ENCODE measurements at places on chromosomes 1 and 21.

- DNase-seq, result no peak
These were observed 823 bp downstream of the ENAH start for GRCh38 chr1:225651872-225652728.

DNA sequence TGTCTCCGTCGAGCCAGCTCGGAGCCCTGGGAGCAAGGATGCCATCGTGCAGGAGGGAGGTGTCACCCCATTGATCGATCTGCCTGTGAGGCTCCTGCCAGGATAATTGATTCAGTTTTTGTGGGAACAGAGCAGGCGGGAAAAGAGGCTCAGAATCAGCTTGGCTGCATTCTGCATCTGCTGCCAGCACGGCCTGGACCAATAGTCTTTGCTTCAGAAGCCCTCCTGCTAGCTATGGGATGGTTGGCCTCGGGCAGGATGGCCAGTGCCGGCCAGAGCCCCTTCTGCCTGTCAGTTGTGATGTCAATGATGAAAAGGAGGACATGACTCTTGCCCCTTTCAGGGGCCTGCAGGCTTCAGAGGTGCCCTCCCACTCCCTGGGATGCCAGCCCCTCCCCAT is 39.6 kb downstream of the PTPRF start:
- DNase-seq, result no peak

DNA sequence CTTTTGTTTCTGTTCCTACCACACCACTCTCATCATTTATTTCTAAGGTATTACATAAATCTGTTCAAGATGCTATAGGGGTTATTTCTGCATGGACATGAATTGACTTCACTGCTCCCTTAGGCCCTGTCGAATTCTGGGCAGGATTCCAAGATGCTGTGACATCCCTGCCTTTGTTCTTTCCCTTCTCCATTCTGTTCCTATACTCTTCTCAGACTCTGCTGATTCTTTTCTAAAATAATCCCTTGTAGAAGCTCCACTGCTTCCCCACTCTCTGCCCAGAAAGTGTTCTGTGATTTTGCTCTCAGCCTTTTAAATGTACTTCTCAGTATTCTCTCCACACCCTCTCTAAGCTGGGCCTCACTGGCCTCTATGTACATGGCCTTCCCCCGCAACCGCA is 99.2 kb downstream of the PHTF1 start:
- no peak for DNase-seq

DNA sequence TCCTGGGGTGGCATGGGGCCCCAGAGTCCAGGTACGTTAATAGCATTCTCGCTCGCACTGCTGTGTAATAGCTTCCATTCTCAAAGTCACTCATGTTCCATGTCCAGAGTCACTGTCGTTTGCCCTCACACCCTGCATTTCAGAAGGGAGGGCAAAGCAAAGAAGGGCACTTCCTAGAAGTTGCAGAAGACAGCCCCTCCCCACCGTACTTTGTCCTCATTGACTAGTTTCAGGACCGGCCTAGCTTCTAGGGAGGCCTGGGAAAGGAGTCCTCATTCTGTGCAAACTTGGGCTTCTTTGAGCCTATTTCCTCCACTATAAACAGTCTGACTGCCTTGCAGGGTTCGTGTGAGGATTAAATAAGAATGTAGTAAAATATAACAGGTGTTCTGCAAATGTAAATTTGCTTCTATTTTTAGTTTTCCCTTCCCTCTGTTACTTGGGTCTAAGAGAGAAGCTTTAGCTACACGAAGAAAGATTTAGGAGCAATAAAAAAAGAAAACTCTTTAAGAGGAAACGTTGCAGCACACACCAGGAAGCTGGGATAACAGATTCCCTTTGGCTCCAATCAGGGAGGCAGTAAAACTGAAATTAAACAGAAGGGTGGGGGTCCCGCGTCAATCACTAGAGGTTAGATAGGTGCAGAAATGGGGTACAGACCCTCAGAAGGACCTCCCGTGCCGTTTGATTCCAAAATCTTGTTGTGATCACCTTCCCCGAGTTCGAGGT is 40.1 kb downstream of the ACTL8 start:
- DNase-seq, result no peak

GRCh38 chr1:181541458-181541857 is 58.1 kb downstream of the CACNA1E start:
- DNase-seq, result no peak

GRCh38 chr1:167428395-167428794 is 89.9 kb downstream of the CD247 start:
- DNase-seq, result no peak

DNA sequence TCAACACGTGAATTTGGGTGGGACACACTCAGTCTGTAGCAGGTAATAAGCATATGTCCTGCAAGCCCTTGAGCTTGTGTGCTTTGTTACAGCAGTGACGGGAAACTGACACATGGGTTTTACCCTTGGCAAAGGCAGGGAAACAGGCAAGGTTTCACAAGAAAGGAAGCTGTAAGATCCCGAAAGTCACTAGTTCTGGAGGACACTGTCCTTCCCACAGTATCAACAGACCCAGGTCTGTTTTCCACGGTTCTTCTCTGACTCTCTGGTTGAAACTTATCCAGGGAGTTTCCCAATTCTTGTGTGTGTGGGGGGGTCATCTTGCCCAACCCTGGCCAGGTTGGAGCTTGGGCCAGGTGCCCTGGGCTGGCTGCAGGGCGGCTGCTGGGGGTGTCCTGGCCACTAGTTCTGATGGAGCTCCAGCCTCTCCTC is 29.3 kb upstream of the ZBTB21 start:
- no peak for DNase-seq

- DNase-seq, result no peak
These were observed 1.1 kb upstream of the KCNE2 start for GRCh38 chr21:34362670-34363069.

DNA sequence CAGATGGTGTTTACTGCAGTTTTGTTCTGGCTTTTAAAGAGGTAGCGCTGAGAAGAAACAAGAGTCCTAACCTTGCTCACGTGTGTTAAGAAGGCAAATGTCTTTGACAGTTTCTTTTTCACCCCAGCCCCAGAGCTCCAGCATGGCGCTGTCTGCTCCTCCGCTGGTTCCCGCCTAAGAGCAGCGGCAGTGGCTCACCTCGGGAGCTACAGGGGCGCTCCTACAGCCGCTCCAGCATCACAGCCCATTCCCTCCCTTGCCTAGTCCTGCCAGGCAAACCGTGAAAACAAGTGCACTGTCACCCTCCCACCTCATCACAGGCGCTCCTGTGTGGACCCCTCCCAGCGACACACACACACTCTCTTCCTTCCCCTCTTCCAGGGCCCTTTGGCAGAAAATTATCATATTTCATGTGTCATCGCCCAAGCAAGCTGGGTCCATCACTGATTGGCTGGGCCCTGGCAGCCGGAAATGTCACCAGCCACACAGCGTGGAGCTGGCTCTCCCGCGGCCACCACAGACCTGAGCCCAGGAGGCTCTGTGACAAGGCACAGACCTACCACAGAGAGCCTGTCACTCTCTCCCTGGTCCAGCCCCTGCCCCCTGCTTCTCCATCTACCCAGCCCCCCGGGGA is 1.2 kb upstream of the HIVEP3 start:
- DNase-seq, result peak; percentile 53

DNA sequence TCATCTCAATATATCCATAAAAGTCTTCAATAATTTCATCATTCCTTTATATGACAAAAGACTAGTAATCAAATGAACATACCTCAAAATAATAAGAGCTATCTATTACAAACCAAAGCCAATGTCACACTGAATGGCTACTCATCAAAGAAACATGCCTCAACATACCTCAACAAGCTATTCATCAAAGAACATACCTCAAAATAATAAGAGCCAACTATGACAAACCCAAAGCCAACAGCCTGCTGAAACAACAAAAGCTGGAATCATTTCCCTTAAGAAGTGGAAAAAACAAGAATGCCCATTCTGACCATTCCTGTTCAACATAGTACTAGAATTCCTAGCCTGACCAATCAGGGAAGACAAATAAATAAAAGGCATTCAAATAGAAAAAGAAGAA is 1373.7 kb downstream of the BRINP3 start:
- no peak for DNase-seq

- DNase-seq, result no peak
These were observed 2.7 kb downstream of the DOCK7 start for GRCh38 chr1:62685431-62685859.

DNA sequence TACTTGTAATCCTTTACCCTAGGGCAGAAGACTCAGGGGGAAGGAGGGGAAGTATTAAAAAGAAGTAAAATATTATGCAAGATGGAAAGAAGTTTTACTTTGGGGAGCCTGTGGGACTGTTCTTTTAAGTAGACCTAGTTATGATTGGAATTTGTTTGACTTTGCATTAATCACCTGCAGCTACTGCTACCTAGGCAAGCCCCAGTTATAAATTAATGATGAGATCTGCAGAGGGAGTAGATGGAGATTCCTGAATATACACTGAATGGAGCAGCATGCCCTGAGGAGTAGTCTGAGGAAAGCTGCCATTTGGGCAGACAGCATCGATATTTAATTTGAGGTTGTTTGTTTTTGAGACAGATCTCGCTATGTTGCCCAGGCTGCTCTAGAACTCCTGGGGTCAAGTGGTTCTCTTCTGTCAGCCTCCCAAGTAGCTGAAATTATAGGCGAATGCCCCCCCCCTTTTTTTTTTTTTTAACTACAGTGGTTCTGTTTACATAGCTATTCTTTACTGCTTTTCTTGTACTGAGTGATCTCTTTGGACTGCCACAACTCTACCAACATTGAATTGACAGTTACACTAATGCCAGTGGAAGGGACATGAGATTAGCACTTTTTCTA is 81.4 kb upstream of the SERTAD4 start:
- no peak for DNase-seq

GRCh38 chr1:33165209-33165608 is 16.6 kb downstream of the TRIM62 start:
- DNase-seq, result no peak

- no peak for DNase-seq
These were observed 58.3 kb upstream of the IFFO2 start for GRCh38 chr1:19014765-19015164.

DNA sequence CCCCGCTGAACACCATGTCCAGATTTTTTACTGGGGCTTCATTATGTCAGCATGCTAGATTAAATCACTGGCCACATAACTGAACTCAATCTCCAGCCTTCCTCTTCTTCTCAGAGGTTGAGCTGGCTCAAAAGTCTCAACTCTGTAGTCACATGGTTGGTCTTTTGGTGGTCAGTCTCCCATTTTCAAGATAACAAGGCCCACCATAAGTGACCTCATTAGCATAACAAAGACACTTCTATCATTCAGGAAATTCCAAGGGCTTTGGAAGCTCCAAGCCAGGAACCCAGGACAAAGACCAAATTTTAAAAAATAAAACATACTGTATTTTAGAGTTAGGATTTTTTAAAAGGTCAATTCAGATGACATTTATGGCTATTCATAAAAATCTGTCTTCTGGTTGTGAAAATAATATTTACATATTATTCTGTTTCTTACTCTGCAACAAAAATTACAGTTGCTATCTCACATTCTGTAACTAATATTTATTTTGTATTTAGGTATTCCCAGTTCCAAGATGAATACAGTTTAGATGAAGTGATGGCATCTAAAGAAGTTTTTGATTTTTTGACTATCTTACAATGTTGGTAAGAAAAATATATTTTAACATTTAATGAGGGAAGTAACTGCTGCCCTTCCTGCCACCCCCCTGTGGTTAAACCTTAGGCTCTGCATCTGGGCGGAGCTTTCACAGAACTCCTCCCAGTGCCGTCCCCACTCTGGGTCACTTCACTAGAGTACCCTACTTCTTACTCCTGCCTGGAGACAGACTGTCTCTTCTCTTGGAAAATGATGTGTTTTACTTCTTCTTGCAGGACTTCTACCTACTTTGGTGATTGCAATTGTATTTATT is 49.3 kb downstream of the SCP2 start:
- DNase-seq, result no peak

- no peak for DNase-seq
These were observed 4.3 kb downstream of the PDZK1 start for GRCh38 chr1:145702826-145703225.

- no peak for DNase-seq
These were observed 81.4 kb downstream of the TRABD2B start for GRCh38 chr1:47915677-47916353.

- DNase-seq, result no peak
These were observed 36.6 kb upstream of the ARF1 start for GRCh38 chr1:228045871-228046270.

- DNase-seq, result no peak
These were observed 504.6 kb upstream of the NR5A2 start for GRCh38 chr1:199522936-199523335.

GRCh38 chr1:230232371-230232771 is 165.3 kb downstream of the GALNT2 start:
- no peak for DNase-seq

DNA sequence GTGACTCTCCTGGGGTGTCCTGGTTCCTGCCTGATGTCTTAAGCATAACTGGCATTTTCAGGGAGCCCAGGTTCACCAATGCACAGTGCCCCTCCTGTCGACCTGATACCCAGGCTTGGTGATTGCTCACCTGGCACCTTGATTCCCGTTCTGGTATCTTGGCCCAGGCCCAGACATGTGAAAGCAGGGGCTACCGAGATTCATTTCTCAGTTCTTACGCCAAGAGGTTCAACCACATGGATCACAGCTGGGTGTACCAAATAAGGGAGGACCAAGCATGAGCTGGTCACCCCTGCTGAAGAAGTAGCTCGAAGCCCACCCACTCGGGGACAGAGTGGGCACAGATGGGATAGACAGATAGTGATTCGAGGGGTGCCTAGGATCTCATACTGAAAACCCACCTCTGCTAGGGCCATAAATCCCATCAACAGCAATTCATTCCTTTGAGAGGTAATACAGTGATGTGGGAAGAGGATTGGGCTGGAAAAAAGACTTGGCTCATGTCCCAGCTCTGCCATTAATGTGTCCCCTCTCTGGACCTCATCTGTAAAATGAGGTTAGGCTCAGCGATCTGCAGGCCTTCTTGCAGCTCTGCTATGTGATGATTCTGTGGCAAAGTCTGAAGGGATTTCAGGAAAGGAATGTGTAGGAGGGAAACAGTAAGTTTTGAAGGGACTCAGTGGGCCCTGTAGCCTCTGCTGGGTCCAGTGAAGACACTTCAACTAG is 2.7 kb downstream of the EPHX1 start:
- no peak for DNase-seq

GRCh38 chr1:85417017-85417416 is 47.9 kb downstream of the DDAH1 start:
- no peak for DNase-seq

DNA sequence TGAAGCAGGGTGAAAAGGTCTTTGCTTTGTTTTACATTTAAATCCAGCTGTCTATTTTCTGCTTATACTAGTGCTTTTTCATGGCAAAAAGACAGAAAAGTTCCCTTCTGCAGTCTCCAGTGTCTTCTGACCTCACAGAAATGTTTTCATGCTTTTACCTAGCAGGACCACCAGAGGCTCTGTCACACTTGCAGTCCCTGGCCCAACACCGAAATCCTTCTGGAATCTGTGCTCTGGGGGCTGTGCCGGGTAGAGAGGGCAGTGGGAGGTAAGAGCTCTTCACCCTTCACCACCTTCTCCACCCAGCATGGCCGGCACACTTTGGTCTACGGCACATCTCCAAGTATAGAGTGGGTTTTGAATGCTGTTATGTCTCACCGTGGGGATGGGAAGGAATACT is 20.8 kb downstream of the GNAT2 start:
- no peak for DNase-seq

All from stimulated activated CD4-positive, alpha-beta T cell treated with anti-CD3 and anti-CD28 coated beads, TNF-alpha, amount 100 ng/mL, for 1 hour (primary cell).